T-helper 1 cell treated with Interleukin-12 subunit alpha and Interleukin-12 subunit beta and Interleukin-4 antibody, amounts not matched to agents 30 ng/mL and 1 ng/mL, for 36 hours (primary cell): ENCODE measurements at places on chromosomes 6 and 20. TPM values are rescaled to one million over a fixed set of nuclear protein-coding genes. Genes with fewer than 3 reads are reported as not detected.

Gene HLA-DQB1
- 20.1 and 27.5 TPM in 2 replicates for total RNA-seq

Gene C20orf144
- total RNA-seq: 0.29 and 0.61 TPM in 2 replicates

Gene TCF15
- total RNA-seq: not detected in 2 replicates

Gene GATA5
- not detected in 2 replicates for total RNA-seq

Gene OPRM1
- total RNA-seq: not detected in 2 replicates

Gene SLC17A9
- 2.5 and 3.2 TPM in 2 replicates for total RNA-seq

Gene C6orf132
- 0.07 and 0.15 TPM in 2 replicates for total RNA-seq

Gene SPEF1
- 0.12 TPM in 1 of 2 replicates, not detected in the other for total RNA-seq
